ENCODE measurements at places on chromosomes 2 and 18.

DNA sequence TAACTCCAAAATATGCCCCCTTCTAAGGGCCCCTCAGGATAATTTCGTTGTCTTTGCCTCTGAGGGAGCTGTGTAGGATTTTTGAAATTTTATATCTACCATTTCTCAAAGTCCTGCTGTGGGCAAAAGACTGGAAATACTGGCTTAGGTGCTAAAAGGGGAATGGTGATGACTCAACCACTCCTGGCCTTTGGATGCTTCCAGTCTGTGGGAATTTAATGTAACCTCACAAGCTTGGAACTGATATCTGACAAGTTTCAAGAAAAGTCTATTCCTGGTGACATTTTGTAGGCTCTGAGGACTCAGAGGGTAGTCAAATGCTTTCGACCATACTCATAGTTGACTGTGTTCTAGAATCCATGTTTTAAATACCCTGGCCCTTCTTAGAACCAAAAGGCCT is 3.4 kb upstream of the APCDD1 start:
- DNase-seq: no peak

GRCh38 chr18:78790511-78790910 is 189.1 kb upstream of the SALL3 start:
- DNase-seq: no peak

DNA sequence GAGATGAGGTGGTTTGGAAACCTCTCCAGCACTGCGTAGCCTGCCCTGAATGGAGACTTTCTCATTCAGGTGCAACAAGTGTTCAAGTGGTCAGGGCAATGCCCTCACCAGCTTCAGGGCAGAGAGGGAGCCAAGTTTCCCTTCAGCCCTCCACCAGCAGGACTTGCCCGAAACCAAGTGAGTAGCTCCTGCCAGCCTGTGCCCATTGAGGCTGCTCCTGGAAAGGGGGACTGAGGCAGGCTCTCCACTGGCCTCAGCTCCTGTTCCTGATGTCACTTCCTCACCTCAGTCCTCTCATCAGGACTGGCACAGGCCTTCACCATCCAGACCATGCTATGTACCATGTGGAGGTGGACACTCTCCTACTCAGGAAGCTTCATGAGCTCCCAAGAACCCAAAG is 94.6 kb downstream of the CELF4 start:
- no peak for DNase-seq

DNA sequence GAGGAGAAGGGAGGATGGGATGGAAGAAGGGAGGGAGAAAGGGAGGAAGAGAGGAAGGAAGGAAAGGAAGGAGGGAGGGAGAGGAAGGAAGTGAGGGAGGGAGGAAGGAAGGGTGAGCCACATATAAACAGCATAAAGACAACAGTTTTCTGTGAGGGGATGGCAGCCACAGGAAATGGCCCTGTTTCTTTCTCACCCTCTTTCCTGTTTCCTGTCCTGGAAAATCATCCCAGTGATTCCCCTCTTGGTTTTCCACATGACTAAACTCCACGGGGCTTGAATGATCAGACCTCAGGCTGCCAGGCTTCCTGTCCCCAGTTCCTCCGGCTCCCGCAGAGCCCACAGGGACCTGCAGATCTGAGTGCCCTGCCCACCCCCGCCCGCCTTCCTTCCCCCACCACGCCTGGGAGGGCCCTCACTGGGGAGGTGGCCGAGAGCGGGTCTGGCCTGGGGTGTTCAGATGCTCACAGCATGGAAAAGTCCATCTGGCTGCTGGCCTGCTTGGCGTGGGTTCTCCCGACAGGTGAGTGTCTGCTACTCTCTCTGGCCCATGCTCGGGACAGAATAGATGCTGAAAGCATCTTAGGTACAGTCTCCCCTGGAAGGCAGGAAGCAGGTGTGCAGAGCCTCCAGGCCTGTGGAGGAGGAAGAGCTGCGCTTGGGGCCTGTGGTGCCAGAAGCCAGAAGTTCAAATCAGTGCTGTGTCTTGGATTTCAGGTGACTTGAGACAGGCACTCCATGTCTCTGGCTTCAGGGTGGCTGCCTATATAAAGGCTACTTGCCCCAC is at the start of gene SIGLEC15:
SIGLEC15 (plus strand) TSS at position 418 of the 787 bp plus-strand sequence; CDS start at position 472, 54 bp downstream.
- DNase-seq: no peak

DNA sequence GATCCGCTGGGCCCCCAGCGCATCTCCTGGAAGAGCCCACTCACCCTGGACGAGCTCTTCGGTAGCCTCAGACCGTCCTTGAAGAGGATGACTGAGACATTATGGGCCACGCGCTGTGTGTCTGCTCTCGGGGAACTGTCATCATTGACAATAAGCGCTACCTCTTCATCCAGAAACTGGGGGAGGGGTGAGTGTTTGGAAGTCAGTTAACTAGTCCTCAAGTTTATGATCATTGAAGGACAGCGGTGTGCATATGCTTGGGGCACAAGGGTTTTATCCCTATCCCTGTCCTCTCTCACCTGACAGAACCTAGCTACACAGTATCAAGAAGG is 586 bp downstream of the STK16 start:
- no peak for DNase-seq

GRCh38 chr2:144151851-144152250 is 368.1 kb downstream of the ZEB2 start:
- no peak for DNase-seq

DNA sequence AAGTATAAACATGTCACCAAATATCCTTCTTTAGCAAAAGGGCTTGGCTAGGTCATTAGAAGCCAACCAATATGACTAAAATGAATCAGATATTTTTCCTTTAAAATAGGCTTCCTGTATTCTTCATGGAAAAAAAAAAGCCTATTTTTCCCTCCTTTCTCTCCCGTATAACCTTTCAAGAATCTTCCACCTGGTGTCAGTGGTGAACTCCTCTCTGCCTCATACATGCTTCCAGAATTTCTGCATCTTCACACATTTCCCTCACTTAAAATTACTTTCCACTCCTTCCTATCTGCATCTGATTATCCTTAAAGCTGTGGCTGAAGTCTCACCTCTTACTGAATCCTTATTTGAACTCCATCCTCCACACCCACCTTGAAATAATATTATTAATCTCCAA is 116.9 kb upstream of the FANCL start:
- DNase-seq: no peak

DNA sequence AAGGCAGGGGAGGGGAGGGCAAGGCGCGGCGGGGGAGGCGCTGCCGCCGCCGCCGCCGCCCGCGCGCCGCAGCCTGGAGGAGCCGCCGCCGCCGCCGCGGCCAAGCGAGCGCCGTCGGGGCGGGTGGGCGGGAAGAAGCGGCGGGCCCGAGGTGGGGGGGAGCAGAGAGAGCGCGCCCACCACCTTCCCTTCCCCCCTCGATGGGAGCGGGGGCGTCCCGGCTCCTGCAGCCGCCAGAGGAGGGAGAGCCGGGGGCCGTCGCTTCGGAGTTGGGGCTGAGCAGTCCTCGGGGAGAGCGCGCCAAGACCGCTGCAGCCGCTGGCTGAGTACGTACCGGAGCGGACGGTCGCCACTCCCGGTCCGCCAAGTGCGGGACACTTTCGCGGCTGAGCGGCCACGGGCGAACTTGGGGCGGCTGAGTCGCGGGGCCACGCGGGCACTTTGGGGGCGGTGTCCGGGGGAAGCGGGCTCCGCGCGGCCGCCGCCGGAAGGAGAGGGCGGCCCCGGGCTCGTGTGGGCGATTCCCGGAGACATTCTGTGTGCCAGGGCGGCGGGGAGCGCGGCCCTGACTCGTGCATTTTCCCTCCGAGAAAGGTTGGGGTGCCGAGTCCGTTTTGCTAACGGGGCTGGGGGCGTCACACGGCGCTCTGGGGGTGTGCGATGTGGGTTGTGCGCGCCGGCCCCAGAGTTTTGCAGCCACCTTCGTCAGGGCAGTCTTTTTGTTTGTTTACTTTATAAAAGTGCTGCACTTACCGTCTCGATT is at the start of gene NAB1:
NAB1 (plus strand) TSS at position 49 of the 763 bp plus-strand sequence. CDS start 10,094 bp downstream, outside the sequence.
- peak; percentile 44 for DNase-seq

DNA sequence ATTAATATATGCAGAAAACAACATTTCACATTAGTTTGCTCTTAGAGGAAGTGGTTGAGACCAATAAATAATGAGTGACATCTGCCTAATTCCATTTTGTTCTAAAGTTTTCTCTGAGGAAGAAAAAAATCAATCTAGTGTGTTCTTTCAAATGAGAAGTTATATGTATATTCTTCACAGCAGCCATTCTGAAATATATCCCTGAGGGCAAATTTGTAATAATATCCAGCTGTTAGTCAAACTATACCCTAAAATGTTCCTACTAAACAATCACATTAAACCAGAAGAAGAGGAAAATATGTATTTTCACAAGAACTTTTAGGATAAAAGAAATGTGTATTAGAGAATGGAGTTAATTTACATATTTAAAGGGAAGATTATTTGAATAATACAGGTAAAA is 375.1 kb upstream of the CDH19 start:
- no peak for DNase-seq

GRCh38 chr2:105712981-105713596 is 31.6 kb upstream of the NCK2 start:
- DNase-seq: no peak

DNA sequence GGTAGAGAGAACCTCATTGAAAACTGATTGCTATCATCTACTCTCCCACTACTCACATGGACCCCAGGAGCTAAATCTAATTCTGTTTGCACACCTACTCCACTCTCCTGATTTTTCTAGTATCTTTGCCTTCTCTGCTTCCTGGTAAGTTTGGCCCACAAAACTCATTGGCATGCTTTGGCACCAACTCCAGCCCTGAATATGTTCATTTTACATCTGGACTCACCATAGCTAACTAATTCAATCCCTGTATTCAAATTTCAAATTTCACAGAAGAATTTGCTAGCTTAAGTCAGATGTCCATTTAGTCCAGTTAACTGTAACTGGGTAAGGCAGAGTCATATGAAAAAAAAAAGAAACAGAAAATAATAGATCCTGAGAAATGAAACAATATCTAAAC is 442.1 kb downstream of the SUCLG1 start:
- no peak for DNase-seq

GRCh38 chr2:71282493-71282892 is 49.1 kb upstream of the ZNF638 start:
- DNase-seq: no peak

DNA sequence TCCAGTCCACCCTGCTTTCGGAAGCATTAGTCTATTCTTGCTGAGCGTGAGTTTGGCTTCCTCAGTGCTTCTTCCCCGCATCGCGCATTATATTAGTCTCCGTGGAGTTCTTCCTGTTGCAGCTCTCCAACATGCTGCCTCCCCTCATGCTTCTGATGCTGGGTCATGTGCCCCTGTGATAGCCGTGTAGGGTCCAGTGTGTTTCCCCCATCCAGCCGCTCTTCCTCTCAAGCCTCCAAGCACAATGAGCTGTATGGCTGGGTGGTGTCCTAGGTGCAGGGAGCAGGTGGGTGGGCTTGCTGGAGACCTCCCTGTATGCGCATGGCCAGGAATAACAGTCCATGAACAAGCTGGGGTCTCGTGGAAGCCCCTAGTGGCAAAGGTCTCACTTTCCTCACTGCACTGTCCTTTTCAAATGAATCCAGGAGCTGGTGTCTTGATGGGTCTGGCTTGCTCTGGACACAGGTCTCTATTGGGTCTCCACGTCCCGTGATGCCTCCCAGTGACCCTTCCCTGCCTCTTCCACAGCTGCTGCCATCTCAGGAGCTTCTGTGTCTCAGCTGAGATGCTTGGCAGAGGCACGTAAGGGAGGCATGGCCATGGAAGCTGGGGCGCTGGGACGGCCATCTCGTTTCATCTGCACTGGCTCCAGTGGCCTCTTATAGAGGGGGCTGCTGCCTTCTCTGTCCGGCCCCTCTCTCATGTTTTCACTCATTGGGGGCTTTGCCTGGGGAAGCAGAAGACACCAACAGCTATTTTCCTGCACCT is 54.8 kb upstream of the HDAC4 start:
- DNase-seq: no peak

DNA sequence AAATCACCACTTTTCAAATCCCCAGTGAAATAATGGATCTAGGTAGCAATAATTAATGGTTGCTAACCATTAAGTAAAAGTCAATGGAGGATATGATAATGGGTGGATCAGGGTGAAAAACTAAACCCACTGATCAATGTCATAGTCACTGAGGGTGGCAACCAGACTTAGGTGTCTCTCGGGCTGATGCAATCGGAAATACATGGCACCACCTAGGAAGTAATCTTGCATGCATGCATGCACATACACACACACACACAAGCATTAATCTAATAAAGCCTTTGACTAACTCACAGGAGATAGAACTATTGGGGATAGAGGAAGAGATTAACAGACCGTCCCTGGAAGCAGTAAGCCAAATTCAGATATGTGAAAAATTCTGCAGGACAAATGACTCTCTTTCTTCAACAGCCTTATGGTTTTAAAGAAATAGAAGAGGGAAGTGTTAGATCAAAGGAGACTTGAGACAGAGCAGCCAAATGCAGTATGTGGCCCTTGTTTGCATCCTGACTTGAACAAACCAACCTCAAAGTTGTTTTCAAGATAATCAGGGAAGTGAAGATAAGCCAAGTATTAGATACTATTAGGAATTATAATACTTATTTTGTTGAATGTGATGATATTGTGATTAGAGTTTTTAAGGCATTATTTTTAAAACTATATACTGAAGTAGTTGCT is 186.0 kb upstream of the RMP24 start:
- DNase-seq: no peak

DNA sequence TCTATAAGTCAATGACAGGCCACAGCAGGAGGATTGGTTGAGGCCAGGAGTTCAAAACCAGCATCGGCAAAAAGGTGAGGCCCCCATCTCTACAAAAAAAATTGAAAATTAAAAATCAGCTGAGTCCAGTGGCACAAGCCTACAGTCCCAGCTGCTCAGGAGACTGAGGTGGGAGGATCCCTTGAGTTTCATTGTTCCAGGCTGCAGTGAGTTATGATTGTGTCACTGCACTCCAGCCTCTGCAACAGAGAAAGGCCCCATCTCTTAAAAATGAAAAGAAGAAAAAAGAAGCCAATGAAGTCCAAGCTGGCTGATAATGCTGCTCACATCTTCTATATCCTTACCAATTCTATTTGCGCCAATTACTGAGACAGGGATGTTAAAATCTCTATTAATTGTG is 39.1 kb downstream of the MRPS5 start:
- no peak for DNase-seq

DNA sequence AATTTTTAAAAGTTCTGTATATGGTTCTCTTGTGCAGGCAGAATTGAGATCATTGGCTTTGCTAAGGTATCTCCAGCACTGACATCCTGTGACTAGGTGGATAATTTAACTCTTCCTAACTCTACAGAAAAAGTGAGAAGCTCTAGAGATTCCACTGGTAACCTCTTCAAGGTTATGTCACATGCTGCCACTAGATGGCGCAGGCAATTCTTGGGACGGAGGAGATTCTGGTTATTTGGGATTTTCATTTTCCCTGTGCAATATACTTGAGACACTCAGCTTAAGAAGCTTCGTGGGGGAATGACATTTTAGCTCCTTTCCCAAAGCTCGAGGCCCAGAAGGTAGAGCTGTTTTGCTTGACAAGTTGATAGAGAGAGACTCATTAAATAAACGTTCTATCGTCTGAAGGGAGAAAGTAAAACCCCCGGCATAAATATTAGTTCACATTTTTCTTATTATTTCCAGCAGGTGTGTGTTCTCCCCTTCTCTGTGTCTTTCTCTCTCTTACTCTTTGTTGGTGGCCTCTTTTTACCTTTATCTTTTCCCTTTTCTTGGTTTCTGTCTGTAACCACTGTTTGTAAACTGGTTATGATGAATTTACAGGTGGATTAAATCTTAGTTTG is 26.6 kb upstream of the LANCL1 start:
- no peak for DNase-seq

Measured in activated CD4-positive, CD25-positive, alpha-beta regulatory T cell (primary cell).